ENCODE measurements at places on chromosomes 1 and 21.

GRCh38 chr1:93905734-93906133, 3.5 kb downstream of the GCLM start:
- DNase-seq, result no peak

GRCh38 chr1:193799948-193800690, 613.7 kb upstream of the B3GALT2 start:
- DNase-seq, result no peak

DNA sequence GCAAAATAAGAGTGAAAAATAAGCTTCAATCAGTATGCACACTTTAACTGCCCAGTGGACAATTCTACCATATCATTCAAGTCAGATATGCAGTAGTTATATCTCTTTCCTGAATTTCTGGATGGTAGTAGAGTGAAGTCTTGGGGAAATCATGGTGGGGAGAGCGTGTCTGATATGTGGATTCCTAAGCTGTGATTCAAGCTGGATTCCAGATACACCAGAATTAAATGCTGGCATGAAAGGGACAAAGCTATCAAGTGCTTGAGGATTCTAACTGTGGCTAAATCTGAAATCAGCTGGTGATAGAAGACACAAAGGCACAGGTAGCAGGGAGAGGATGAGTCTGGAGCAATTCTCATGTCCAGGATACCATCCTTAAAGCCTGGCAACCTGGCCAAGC, 323.5 kb downstream of the DUSP10 start:
- no peak for DNase-seq

DNA sequence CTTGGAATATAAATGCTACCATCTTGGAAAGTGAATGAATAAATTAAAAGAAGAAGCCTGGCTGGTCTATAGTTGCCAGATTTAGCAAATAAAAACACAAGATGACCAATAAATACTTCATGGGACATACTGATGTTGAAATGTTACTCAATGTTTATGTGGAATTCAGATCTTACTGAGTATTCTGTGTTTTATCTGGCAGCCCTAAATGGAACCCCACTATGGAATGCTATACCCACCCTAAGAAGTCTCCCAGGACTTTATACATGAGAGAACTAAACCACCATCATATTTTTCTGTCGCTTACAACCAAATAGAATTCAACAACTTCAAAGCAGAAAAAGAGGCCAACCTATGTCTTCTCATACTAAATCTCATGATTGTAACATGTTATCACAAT, 177.6 kb upstream of the HMCN1 start:
- DNase-seq, result no peak

GRCh38 chr1:116298746-116299145, 74.3 kb upstream of the ATP1A1 start:
- no peak for DNase-seq

- DNase-seq, result no peak
Observed at GRCh38 chr1:156656806-156657740, 15.2 kb downstream of the BCAN start.

DNA sequence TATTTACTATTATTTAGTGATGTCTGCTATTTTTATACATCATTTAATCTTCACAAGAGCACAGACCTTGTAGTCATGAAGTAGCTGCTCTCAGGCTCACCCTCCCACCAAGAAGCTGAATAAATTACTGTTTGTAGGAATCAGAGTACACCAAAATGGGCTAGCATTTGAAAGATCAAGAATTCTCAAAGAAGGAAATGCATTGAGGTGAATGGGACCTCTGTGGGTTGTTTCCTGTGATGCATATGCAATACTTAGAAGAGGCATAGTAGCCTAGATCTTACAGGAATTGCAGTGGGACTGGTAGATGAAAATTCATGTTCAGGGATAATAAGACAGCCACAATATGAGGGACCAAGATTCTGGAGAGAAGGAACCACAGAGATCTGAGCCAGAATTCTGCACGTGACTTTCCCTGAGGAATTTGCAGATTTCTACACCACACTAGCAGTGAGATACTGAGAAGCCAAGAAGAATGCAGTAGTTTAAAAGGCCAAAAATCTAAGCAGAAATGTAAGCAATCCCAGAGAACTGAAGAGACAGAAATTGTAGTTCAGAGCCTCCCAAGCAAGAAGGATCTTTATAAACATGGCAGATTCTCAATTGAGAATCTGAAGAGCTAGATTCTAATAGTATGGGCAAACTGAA, 307.0 kb downstream of the ST6GALNAC3 start:
- DNase-seq, result no peak

- DNase-seq, result no peak
Observed at GRCh38 chr1:180928331-180929230, 15.9 kb downstream of the KIAA1614 start.

DNA sequence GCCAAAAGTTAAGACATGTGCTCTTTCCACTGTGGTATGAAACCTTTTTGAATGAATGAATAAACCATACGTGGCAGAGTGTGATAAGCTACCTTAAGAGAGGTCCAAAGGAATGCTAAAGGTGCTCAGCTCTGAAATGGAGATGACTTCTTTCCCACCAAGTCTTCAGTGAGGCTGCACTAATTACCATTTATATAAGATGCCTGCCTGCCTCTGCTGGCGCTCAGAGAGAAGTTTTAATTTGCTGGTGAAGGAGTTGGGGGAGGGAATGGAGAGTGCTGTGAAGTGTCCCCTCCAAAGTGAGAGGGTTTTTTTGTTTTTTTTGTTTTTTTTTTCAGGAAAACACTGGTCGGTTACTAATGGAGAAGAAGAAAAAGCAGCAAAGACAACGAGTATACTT, 559.0 kb downstream of the OMA1 start:
- DNase-seq, result no peak
